Stimulated activated CD8-positive, alpha-beta memory T cell treated with anti-CD3 and anti-CD28 coated beads, Interleukin-15, amount 100 ng/mL, for 48 hours (primary cell): ENCODE measurements at places on chromosomes 1 and 21.
A peak's percentile ranks its signal among the peaks of the same experiment; 100 is the strongest.

GRCh38 chr1:93080179-93080823 is 1.2 kb downstream of the MTF2 start:
- no peak for DNase-seq

- DNase-seq, result no peak
Observed at GRCh38 chr1:156868341-156868740, 7.7 kb downstream of the NTRK1 start.

DNA sequence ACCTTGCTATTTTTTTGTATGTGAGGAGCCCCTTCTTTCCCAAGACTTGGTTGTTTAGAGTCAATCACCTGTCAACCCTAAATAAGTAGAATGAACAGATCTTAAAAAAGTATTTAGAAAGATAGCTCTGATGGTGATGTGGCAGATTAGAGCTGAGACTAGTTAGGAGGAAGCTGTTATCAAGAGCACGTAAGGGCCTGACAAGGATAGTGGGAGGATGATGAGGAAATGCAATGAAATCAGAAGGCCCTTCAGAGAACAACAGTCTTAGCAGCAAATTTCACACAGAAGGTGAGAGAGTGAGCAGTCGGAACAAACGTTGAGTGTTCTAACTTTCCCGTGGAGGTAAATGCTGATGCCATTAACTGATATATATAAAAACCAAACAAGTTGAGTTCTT is 15.9 kb upstream of the S1PR1 start:
- DNase-seq, result no peak

- no peak for DNase-seq
Observed at GRCh38 chr1:63891060-63891690, 117.4 kb downstream of the ROR1 start.

DNA sequence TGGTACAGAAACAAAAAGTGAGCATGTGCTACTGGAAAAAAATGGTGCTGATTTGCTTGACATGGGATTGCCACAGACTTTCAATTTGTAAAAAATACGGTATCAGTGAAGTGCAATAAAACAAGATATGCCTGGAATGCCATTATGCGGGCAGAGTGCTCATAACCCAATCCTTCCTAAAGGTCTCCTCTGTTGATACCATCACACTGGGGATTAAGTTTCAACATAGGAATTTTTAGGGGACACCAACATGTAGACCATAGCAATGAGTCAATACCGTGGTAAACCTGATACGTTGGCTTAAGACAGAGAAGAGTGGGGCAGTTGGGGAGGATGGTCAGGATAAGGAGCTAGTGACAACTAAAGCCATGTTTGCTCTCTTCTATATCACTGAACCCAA is 20.5 kb downstream of the MX1 start:
- no peak for DNase-seq

- DNase-seq, result no peak
Observed at GRCh38 chr1:246108278-246108925, 398.7 kb downstream of the SMYD3 start.

DNA sequence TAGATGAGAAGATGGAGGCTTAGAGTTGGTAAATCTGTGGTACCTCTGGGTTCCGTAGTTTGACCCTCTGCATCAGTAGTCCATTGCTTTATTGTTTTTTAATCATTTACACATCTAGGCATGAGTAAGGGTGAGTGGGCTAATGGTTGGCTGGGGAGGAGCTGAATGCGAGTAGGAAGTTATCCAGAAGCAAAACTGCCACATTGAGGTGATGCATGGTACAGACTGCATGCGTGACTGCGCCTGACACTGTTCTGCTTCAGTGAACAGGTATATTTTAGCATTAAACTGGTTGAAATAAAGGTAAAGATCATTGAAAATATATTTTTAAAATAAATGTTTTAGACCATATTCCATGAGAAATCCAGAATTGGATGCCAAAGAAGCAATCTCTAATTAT is 4.4 kb downstream of the DNAJC16 start:
- DNase-seq, result no peak

DNA sequence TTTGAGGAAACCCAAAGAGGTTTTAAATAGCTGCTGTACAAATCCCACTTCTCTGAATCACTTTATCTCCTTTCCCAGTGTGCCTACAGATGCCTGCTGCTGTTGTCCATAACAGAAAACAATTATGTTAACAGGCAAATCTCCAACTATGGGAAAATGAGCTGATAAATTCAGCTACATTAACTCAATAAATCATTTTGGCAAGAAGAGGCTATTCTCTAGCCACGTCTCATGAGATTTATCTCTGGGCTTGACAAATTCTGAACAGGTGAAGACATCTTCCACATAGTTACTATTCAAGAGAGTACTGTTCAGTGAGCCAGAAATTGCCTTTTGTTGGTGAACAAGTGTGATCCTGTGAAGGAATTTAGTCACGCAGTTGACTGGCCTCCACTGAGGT is 327.1 kb upstream of the FMN2 start:
- DNase-seq, result no peak

GRCh38 chr1:18485227-18485626 is 4.5 kb downstream of the KLHDC7A start:
- no peak for DNase-seq

DNA sequence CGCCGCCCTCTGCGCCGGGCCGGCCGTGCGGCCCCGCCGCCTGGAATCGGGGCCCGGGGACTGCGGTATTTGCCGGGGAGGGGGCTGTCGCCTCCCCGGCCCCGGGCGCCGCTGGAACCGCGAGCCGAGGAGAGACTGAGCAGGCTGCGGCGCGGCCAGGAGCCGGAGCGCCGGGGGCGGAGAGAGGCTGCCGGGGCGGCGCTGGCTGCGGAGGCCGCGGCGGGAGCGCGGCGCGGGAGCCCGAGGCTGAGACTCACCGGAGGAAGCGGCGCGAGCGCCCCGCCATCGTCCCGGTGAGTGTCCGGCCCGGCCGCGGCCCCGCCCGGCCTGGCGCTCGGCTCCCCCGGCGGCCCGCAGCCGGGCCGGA is 746 bp downstream of the DYRK1A start:
- no peak for DNase-seq

- peak; percentile 20 for DNase-seq
Observed at GRCh38 chr21:44428281-44428960, 26.9 kb upstream of the LRRC3 start.

DNA sequence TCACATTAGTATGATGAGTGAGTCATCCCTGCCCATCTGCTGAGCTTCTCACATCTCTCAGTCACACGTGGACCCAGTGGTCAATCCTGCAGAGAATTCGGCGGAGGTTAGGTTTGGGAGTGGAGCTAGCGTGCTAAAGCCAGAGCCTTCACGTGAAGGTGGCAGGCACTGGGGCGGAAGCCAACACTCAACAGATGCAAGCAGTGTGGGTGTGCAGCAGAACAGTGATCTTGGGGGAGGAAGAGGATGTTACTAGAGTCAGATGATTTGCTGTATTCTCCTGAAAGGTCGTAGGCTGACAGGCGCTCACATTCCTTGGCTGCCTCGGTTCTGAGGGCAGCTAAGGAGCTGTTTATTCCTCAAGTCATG is 6.7 kb downstream of the C1orf115 start:
- no peak for DNase-seq

DNA sequence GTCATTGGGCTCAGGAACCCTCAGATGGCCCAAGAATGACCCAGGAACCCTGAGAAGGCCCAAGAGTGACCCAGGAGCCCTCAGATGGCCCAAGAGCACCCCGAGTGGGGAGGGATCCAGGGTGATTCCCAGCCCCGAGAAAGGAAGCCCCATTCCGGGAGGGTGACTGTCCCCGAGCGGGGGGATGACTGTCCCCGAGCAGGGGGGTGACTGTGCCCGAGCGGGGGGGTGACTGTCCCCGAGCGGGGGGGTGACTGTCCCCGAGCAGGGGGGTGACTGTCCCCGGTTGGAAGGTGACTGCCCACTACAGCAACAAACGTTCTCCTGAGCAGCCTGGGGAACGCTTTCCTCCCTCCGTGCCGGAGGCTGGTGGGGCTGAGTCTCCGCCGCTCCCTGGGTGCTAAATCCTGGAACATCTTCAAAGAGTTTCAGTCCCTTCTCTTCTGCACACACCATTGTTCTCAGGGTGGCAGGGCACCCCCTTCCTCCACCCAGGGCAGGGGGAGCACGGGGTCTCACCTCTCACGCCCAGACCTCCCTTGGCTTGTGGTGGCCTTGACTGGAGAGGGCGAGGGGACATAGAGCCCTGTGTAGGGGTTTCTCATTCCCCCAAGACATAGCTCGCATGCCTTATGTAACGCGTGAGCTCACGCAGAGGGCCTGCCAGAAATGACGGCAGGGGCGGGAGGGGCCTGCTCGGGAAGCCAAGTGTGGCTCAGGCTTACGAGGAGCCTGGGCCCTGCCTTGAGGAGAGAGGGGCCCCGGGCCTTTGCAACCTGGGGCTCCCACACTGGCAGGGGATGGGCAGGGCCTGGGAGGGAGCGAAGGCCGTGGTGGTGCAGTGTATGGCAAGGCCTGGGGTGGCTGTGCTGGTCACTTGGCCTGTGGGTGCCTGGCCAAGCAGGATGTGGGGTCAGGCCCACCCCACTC is 14.3 kb upstream of the SKI start:
- no peak for DNase-seq

DNA sequence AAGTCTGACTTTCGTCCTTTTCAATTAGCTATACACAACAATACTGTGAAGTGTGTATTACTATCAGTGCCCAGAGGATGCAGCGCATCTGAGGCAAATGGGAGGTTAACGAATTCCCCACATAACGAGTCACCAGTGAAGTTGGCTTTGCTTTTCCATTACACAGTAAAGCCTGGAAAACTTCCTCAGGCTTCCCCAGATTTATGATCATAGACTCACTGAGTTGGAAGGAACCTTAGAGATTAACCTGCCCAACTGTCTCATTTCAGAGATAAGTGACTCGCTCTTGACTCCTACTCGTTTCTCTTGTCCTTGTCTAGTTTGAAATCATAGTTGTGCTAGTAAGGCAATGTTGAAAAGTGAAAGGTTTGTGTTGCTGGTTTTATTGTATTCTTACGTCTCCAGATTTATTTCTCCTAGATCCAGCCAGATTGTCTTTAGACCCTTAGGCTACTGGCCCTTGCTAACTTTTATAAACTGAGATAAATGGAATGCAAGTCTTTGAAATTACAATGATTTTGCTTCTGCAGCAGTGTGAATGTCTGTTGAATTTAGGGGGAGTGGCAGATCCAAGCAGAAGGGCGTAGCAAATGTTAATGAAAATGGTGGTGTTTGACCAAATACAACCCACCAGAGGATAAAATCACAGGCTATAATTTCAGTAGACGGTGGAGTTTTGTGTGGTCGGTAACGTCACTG is 17.3 kb downstream of the S1PR1 start:
- DNase-seq, result no peak

- DNase-seq, result no peak
Observed at GRCh38 chr21:40687625-40688024, 159.3 kb downstream of the DSCAM start.

GRCh38 chr1:87370544-87370943 is 41.9 kb downstream of the LMO4 start:
- DNase-seq, result no peak

GRCh38 chr1:206094024-206094423 is 23.2 kb downstream of the AVPR1B start:
- DNase-seq, result no peak

DNA sequence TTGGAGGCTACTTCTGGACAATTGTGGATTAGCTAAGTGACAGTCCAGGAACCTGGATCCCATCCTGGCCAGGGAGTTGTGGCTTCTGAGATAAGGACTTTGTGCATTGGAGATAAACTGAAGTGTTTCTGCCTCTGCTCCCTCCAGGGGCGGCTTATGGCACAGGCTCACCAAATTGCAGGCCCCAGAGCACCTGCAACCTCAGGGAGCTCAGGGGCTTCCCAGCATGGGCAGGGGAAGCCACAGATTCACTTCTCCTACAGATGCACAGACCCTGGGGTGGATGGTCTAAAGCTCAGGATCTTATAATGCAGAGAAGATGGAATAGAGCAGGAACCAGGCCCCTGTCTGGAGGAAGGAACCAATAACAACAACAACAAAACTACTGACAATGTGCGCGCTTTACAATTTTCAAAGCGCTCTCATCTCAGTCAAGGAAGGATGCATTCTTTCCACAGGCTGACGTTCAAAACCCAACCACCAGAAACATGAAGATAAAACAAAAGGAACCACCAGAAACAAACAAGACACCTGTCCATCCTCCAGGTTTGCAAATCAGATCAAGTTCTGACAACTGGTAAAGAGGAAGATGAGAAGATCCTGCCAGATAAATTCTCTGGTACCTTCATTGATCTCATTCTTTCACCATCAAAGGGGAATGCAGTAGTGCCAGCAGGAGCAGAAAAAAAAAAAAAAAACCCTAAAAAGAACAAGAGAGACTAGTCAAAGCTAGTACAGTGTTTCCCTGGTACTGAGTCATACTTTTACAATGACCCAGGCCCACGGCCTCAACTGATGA is 121.0 kb upstream of the IRF2BP2 start:
- DNase-seq, result peak; percentile 27

DNA sequence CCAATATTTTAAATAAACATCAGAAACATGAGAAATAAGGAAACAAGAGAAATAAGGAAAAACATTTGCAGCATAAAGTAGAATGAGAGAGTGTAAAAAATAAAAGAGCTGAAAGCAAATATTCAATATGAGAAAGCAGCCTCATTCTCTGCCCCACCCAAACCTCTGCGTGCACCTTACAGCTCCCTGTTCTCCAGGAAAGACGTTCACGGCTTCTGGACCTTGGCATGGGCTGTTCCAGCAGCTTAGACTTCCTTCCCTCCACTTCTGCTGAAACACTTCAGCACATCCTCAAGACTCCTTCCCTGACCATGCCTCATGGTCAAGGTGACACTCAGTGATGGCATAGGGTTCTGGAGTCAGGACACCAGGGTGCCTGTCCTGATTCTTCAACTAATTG is 23.3 kb downstream of the ALPL start:
- DNase-seq, result no peak

DNA sequence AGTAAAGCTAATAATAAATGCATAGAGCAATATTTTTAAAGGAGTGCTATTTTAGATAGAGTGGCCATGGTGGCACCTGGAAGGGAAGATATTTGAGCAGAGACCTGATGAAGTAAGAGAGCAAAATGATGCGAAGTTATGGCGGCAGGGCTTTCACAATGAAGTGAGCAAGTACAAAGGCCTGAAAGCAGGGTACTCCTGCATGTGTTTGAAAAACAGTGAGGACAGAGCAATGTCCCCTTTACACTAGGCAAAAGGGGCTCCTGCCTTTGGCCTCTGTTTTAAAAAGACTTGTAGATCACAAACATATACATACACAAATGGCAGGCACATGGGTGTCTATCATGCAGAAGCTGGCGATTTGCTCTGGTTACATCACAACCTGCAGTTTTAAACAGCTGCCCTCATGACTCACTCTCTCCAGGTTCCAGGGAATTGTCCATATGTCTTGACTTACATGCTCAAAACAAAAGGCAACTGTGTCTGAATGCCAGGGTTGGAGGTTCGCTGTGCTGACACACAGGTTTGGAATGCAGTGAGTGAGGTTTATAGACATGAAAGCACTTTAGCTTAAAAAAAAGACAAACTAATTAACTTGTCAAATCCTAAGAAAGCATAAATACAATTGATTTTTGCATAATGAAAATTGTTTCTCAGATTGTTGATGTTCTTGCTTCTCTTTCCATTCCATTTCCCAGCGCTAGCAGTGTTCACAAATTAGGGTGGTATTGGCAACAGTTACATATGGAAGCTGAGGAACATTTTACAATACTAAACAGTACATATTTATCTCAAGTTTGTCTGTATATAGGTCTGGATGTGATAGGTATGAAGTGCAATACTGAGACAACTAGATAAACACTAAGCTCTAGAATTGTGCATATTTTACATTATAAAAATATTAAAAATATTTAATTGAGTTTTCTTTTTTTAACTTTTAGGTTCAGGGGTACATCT is 313.9 kb downstream of the BARHL2 start:
- no peak for DNase-seq

- DNase-seq, result no peak
Observed at GRCh38 chr21:45935628-45936027, 45.9 kb upstream of the COL6A1 start.

- no peak for DNase-seq
Observed at GRCh38 chr1:115669002-115669673, 27.4 kb downstream of the VANGL1 start.
